ENCODE measurements at places on chromosomes 2 and 18.

- no peak for DNase-seq
Observed at GRCh38 chr2:201546576-201546975, 95.0 kb downstream of the STRADB start.

- DNase-seq, result no peak
Observed at GRCh38 chr2:191757208-191757607, 79.3 kb downstream of the NABP1 start.

DNA sequence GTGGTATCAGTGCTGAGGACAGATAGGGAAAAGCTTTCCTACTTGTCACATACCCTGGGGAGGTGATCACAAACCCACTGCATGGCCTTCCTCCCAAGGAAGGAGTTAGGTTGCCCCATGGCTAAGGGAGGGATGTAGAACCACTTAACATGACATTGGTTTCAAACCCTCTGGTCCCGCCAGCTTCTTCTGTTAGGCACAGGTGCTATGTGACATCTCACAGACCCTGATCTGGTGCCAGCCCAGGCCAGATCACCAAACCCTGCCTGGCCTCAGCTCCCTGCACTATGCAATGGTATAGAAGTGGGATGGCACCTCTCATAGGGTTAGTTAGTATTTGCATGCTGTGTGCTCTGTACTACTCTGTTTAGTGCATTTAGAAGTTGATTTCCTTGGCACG, 58.0 kb downstream of the TCF7L1 start:
- no peak for DNase-seq

DNA sequence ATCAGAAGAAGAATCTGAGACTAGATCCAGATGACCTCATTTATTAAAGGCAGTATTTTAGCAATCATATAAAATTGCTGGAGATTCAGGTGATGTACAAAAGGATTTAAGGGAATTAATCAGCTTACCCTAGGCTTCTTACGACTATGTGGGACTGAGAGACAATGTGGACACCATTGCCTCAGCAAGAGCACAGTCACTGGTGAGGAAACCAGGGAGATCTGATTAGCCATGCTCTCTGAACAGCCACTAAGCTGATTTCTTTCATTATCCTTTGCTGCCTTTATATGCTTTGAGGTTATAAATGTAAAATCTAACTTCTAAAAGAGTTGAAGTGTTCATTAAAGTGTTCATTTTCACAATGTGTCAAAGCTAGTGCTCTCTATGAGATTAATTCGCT, 22.7 kb upstream of the GULP1 start:
- no peak for DNase-seq

DNA sequence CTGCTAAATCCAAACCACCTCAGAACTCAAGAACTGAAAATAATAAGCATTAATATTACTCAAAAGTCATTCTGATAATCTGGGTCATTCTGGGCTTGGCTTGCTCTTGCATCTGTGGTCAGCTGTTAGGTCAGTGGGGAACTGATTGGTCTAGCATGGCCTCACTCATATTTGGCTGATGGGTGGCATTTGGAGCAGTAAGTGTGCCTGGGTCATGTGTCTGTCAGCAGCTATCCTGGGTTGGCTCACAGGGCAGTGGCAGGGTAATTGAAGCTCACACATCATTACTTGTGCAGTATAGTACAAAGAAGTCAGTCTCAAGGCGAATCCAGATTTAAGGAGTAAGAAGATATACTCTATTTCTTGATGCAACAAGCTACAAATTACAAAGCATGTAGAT, 9.6 kb downstream of the RPL37A start:
- no peak for DNase-seq

DNA sequence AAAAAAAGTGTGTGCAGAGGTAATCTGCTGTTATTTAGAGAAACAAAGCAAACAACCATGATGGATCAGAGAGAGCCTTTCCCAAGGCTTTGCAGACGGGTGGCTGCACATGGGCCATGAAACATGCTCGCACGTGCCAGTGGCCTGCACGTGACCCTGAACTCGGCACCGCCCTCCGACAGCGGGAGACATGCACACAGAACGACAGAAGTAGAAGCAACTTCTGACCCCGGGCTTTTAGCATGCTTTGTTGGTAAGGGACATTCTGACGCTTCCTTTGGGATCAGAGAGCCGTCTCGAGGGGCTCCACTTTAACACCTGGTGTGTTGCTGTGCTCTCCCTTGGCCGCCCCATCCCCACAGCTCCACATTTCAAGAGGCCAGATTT, 112.5 kb downstream of the KCNF1 start:
- no peak for DNase-seq

DNA sequence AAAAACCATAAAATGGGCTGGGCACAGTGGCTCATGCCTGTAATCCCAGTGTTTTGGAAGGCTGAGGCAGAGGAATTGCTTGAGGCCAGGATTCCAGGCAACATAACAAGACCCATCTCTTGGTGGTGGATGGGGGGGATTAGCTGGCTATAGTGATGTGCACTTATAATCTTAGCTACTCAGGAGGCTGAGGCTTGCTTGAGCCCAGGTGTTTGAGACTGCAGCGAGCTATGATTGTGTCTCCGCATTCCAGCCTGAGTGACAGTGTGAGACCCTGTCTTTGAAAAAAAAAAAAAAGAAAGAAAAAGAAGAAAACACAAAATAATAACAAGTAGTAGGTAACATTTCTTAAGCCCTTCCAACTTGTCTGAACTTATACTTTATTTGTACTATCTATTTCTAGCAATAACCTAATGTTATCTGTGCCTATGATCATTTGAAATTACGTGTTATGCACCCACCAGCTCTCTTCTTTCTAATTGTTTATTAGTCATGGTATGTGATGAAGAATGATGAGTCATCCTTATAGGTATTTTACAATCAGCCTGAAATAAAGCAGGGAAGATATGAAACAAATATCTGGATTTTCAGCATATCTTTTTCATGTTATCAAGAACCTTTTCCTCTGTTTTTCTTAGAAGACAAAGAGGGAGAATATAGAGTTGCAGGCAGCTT, 129.3 kb upstream of the UNC80 start:
- DNase-seq, result no peak

DNA sequence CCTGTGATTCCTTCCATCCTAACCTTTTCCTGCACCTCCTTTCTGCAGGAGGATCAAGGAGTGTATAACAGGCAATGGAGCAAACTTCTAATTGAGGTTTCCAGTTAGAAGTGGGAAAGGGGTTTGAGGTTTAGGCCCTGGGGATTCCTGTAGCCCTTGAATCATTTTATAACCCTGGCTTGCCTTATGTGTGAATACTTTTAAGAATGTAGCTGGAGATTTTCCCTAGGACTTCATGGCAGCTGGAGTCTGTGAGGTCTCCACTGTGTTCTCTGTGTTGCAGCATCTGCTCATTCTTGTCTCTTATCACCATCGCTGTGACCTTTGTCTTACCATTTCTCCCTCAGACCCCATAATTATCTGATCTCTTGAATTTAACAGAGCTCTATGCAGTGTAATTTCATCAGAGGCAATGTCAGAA, 370.2 kb upstream of the SLC14A2 start:
- DNase-seq, result no peak

- no peak for DNase-seq
Observed at GRCh38 chr2:55063226-55063625, 13.0 kb upstream of the RTN4 start.

GRCh38 chr2:48531141-48531648, 1.2 kb downstream of the STON1 start:
- DNase-seq, result no peak

- DNase-seq, result peak; percentile 51
Observed at GRCh38 chr18:31684279-31685096, at the start of gene B4GALT6. Gene B4GALT6 (minus strand): TSS chr18:31684581. CDS start chr18:31684426, 155 bp downstream.

GRCh38 chr2:65199891-65200290, 27.7 kb upstream of the ACTR2 start:
- DNase-seq, result no peak

DNA sequence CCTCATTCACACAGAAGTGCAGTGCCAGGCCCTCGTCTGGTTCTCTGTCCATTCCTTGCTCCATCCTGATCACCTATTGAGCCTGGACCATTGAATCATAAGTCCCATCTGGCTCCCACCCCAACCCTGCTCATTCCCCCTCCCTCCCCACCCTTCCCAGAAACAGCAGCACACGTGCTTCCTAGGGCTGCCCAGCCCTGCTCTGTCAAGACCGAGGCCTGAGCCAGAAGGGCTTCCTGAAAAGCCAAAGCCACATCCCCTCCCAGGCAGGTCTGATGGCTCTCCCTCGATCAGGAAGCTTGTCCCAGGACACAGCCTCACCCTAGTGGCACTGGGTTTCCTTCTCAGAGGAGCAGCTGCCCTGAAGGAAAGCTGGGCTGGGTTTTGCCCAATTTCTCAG, 79.8 kb upstream of the FZD7 start:
- DNase-seq, result no peak

- DNase-seq, result no peak
Observed at GRCh38 chr2:62740221-62740620, 34.7 kb downstream of the EHBP1 start.

DNA sequence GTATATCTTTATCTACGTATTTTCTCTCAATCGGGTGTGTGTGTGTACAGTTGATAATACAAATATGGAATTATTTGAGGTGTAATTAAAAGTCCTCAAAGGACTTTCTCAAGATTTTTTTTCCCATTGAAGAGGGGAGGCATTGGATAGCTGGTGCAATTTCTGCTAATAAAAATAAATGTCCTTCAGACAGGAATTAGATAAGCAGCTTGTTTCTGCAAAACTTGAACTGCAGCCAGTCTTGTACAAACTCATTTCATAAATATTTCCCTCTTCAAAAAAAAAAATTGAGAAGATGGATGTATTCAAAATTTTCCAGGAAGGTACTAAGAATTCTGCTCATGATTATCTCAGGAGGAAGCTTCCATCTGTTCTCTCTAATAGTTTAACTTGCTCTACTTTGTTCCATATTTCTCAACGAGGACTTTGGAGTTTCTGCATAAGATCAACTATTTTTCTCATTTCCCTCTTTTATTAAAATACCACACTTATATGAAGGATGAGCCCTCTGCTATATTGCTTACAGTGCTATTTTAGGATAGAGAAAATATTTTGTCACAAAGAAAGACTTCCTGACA, 33.0 kb upstream of the GLS start:
- no peak for DNase-seq

DNA sequence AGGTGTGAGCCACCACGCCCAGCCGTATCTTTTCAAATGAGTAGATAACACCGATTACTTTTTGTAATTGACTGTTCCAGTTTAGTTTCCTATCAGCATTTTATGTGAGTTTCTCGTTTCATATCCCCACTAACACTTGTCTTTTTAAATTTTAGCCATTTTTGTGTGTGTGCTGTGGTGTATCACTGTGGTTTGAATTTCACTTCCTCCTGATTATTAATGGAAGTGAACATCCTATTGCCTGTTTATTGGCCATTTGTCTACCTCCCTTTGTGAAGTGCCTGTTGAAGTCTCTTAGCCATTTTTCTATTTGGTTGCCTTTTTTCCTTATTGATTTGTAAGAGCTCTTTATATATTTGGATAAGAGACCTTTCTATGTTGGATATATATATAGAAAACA, 91.7 kb upstream of the STON1 start:
- no peak for DNase-seq

- DNase-seq, result no peak
Observed at GRCh38 chr2:23494286-23494685, 109.3 kb downstream of the KLHL29 start.

DNA sequence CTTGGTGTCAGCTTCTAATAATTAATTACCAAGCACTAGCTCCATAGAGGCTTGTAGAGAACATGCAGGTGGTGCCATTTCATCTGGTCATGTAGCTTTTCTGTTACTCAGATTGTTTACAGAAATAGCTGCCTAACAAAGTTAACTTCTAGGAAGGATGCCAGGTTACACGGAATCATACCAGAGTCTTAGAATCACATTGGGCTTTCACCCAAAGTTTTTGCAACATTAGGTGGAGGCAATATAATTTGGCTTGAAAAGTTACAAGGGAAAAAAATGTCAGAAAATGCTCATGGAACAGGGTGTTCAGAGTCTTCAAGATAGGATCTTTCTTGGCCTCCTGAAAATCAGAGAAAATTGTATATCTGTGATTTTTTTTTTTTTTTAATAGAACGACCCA, 135.6 kb downstream of the ARHGAP15 start:
- no peak for DNase-seq

DNA sequence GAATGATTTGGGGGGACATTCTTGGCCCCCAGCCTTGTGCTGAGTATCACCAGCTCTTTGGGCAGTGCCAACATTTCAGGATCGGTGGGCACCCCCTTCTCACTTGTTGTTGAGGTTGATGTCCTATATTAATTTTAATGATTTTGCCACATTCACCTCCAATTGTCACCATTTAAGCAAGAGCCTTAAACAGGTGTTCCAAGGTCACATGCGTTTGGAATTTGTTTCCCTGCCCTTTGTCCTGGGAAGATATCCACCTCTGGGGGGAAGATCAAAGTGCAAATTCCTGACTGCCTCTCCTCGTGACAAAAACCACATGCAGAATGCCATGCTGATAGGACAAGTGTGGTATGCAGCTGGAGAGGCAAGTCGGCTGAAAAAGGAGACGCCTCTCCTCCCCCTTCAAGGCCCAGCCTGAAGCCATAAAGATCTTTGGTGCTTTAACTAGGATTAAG, 72.5 kb upstream of the ID2 start:
- DNase-seq, result no peak

DNA sequence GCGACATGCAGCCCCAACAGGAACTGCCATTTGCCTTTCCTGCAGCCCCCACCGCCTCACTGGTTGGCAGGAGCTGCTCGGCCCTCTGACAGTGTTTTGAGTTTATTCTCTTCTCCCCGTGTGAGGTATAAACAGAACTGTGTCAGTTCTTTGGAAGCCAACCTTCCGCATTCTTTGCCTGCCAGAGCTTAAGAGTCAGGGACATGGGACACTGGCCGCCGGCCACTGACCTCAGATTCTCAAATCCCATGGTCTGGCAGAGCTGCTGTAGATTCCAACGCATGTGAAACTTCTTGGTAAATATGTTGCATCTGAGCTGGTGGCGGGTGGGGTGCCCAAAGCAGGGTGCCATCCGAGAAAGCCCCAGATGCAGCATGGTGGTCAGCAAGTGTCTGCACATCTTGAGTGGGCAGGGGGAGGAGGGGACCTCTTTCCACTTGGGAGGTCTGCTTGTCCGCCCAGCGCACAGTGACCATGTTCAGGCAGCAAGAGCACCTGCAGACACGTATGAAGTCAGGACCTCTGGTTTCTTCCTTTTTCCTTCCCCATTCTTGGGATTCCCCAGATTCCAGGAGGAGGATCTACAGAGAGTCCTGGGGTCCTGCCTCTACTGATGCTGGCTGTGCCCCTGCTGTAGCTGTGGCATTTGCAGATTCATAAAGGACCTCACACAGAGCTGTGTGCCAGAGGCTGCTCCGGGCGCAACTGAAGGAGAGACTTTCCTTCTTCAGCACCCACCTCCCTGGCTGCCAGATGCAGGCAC, 23.8 kb downstream of the ASB18 start:
- DNase-seq, result no peak

GRCh38 chr18:31261792-31262582, 56.0 kb upstream of the DSG1 start:
- no peak for DNase-seq
